Activated CD4-positive, alpha-beta memory T cell treated with anti-CD3 and anti-CD28 coated beads, Interleukin-2, amount 10 ng/mL, durations not matched to agents 7 days and 5 days (primary cell): ENCODE measurements at places on chromosomes 2 and 18.

DNA sequence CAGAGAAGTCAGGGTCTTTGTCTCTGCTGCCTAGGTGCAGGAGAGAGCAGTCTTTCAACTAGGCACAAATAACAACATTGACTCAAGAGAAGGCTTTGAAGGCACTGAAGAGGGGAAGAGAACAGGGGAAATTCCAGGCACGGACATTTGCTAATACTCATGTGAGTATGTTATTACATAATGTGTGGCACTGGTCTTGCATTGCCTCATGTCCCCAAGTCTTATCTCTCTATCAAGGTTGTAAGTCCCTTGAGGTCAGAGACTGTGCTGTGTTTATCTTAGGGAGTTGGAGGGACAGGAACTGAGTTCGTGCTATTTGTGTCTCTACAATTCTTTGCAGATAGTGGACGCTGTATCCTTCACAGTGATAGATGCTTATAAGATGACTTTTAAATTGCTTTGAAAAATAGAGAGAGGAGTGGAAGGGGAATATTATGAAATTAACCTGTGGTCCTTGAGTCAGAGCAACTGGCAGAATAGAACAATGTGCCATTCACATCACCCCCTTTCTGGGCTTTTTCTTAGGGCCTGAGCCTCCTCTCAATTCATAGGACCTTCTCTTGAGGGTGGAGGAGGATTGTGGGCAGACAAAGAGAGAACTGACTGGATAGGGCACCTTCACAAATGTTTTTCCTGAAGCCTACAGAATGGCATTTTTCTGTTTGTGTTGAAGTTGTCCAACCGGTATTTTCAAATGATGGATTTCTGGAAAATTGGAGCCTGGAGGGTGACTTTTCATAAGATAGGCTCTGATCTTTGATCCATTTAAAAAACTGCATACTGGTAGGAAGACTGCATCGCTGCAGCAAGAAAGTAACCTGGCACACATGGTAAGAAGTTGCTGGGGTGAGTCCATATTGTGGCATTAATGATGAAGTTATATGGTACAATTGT lies 96.6 kb upstream of the CXCR4 start:
- DNase-seq = no peak

DNA sequence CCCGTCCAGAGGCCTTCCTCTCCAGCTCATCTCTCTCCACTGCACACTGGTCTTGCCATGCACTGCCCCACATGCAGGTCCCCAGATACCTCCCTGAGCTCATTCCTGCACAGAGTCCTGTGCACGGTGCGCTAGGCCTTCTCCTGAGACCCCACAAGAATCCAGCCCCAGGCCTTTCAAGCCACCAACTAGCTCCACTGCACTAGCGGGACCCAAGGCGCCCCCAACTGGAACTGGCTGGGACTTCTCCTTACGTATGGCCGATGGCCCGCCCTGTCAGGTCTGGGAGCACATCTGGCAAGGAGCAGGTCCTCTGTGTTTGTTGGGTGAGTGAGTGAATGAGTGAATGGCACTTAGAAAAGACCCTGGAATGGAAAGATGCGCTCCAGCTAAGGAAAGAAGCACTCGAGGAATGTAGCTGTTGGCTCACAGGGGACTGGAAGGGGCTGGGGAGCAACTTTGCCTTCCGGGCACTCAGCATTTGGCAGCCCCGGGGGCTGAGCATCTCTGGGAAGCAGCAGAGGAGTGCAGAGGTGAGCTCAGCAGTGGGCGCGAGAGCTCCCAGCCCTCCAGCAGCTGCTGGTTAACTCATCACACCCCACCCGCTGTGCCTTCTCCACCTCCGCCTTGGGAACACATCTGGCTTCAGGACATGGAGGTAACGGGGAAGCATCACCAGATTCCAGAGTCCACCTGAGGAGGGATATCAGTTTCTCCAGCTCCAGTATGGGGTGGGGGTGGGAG lies 223.1 kb downstream of the GLI2 start:
- no peak for DNase-seq

DNA sequence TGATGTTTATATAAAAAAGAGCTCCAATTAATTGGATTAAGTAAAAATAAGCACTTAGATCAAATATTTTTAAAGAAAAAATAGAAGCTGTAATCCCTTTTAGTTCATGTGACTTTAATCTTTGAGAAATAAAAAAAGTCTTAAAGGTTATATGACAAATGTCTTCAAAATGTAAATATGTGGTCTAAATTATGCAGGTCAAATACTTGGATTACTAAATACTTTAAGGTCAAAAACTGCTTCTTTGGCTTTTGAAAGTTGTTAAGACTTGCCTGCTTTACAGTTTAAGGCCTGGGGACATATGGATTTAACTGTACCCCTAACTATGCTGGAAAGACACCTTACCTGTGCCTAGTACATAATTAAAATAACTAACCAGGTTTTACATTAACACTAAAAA lies 15.5 kb upstream of the PDK1 start:
- no peak for DNase-seq

GRCh38 chr18:63016270-63016669 lies 300.9 kb downstream of the PHLPP1 start:
- DNase-seq = peak; percentile 53

- DNase-seq = peak; percentile 79
Measured at GRCh38 chr2:231613663-231614558, 21.2 kb downstream of the TEX44 start.

DNA sequence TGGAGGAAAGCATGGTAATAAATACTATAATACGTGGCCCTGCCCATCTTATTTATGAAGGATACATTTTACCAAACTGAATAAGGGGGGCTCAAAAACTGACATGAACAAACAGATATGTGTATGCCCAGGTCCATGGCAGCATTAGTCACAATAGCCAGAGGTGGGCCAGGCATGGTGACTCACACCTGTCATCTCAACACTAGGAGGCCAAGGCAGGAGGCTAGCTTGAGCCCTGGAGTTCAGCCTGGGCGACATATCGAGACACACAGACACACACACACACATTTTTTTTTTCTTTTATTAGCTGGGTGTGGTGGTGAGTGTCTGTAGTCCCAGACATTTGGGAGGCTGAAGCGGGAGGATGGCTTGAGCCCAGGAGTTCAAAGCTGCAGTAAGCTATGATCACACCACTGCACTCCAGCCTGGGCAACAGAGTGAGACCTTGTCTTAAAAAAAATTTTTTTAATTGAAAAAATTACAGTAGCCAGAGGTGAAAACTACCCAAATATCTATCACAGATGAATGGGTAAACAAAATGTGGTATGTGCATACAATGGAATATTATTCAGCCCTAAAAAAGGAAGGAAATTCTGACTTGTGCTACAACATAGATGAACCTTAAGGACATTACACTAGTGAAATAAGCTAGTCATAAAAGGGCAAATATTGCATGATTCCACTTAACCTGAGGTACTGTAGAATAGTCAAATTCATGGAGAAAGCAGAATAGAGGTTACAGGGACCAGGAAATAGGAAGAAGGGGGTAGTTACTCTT lies 8.0 kb downstream of the ATP8B1 start:
- no peak for DNase-seq

GRCh38 chr18:9615280-9615797 lies 980 bp upstream of the PPP4R1 start:
- no peak for DNase-seq

- DNase-seq = no peak
Measured at GRCh38 chr2:235938611-235939010, 229.6 kb downstream of the GBX2 start.

DNA sequence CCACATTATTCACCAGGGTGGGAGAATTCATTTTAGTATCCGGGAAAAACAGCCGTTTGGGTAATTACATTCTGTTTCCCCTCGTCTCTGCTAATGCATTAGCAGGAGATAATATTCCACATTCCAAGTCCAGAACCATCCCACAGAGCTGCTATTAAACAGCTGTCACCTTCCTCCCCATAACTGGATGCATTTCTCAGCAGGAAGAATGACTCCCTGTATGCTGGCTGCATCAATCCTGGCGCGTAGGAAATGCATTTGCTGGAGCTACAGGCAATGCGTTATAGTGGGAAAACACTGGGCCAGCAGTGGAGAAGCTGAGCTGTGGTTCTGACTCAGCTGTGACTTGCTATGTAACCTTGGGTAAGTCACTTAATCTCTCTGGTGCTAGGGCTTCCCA lies 246.0 kb downstream of the CLIP4 start:
- DNase-seq = no peak

- DNase-seq = no peak
Measured at GRCh38 chr18:45660746-45661145, 45.5 kb downstream of the SLC14A2 start.

GRCh38 chr2:186976329-186976728 lies 127.4 kb upstream of the ZSWIM2 start:
- no peak for DNase-seq

GRCh38 chr2:3683748-3684454 lies 19.5 kb upstream of the DCDC2C start:
- no peak for DNase-seq

- no peak for DNase-seq
Measured at GRCh38 chr2:158760887-158761286, 34.2 kb upstream of the DAPL1 start.

DNA sequence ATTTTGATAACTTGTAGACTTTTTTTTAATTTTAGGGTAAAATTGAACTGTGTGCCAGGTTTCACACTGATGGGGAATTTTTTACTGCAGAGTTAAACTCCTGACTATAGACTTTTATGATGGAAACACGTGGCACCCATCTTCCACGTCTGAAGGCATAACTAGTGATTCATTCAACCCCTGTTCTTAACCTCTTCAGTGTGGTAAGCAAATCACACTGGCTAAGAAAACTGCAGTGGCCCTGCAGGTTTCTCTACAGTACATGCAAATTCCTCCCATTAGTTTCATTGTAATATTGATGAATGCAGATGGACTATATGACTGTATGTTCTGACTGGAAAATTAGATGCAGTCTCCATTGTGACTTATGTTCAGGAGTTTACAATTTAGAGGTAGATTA lies 47.2 kb downstream of the SMAD4 start:
- no peak for DNase-seq

DNA sequence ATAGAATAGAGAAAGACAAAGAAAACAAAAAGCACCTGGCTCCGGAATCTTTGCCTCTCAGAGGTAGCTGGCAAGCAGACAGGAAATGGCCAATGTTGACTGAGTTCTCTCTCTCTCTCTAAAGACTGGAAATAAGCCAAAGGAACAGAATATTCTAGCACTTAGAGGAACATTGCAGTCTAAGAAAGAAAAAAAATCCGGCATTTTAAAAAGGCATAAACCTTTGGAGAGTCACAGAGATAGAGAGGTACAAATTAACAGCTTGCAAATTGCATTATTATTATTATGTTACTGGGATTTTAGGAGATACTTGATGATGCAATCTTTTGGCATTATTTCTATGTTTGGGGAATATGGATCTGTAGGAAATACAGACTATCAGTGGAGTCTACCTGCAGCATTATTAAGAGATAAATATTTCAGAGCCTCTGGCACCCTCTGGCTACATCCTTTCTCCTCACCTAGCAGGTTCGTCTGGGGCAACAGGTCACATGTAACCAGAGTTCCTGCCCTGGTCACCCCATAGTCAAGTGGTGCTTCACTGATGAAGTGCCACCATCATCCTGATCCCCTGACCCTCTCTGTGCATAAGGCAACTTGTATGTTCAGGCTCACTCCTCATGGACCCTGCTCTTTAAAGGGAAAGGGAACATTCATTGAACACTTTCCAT lies 318.9 kb upstream of the ACVR2A start:
- DNase-seq = no peak

DNA sequence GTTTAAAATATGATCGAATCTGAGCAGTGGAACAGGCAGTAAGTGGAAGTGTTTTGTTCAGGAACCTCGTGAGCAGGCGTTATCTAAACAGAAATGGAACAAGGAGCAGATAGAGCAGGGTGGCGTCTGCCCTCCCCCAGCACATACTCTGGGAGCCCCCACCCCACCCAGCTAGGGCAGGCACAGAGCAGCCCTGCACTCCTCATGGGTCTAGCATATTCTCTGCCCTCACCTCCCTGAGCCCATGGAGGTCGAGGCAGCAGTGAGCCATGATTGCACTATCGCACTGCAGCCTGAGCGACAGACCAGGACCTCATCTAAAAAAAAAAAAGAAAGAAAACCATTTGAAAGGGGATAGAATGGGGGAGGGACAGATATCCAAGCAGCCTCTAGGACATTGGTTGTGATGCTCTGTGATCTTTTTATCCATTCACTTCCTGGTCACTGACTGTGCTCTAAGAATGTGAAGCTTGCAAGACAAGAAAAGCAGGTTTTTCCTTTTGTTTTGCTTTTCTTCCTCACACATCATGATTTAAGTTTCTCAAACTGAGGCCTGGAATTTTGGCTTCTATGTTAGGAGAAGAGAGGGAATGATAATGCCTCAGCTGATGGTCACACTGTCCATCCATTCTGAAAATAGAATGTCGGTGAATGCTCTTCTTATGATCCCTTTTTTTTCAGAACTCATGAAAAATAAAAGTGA lies 3.1 kb downstream of the MLPH start:
- no peak for DNase-seq

DNA sequence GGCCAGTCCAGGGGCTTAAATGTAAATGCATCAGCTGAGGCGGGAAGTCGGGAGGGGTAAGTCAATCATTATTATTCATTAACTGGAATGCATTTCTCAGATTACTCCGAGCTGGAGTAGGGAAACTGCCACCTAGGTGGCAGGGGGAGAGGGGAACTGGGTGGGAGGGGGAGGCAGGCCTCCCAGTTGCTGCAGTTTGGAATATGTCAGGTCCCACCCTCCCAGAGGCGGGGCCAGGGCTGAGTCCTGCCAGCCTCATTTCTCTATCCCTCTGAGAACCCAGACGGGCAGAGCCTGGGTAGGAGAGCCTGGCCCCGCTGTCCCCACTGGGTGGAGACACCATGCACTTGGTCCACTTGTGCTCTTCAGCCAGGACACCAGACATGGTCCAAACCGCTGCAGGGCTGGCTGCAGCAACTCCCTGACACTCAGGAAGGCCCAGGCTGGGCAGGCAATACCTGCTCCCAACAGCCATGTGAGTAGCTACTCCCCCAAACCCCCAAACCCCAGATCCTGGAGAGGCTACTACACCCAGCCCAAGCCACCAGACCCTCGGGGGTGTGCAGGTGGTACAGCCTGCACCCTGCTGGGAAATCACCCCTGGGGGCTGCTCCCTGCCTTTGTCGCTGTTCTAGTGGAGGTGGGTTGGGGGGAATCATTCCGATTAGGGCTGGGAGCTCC lies at the start of gene GPBAR1:
Gene GPBAR1, plus strand, starts transcription at position 274 of the 681 bp plus-strand sequence. CDS start 1,710 bp downstream, outside the sequence.
- no peak for DNase-seq

GRCh38 chr2:234189230-234189629 lies 138.7 kb downstream of the SPP2 start:
- DNase-seq = no peak

DNA sequence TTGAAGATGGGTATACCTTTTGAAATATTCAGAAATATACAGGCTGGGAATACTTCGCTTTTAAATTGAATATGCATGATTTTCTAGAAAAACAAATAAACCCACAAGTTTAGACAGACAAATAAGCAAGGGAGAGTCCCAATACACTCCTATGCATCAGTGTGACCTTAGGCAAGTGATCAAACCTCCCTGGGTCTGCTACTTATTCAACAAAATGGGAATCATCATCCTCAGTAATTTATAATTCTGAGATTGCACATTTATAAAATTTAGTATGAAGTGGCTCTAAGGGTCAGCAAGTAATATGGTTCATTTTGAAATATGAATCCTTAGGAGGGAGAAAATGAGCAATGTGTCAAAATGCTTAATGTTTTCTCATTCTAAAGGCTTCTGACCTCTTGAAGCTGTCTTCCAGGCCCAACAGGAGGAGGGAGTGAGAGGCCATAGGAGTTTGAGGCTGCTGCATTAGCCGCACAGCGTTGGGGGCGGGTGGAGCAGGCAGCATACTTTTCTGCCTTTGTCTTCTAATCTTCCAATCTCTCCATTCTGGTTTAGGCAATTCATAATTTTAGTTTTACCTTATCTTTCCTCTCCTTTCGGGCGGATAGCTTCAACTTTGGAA lies 155.1 kb downstream of the TRIB2 start:
- no peak for DNase-seq

- no peak for DNase-seq
Measured at GRCh38 chr2:122980671-122981070, 1044.4 kb upstream of the CNTNAP5 start.
